Fibroblast of skin of back (primary cell): ENCODE measurements at places on chromosomes 7 and 10.

- no peak for DNase-seq
Observed at GRCh38 chr10:125451319-125451718, 231.6 kb downstream of the TEX36 start.

DNA sequence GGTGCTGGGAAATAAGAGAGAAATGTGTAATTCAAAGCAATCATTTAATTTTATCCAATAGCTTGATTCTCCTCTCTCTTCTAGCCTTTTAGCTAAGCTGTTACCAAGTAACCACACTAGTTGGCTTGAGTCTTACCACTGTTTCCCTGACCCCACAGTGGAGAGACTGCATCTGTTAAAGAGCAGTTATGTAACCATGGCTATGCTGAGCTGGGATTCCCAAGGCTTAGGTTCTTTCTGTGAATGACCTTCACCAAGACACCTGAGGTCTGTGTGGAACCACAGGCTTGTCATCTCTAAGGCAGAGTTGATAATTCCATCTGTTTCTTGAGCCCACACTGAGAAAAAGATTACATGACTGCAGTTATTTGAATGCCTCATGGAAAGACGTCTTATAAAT, 47.7 kb upstream of the ATRNL1 start:
- DNase-seq, result no peak

DNA sequence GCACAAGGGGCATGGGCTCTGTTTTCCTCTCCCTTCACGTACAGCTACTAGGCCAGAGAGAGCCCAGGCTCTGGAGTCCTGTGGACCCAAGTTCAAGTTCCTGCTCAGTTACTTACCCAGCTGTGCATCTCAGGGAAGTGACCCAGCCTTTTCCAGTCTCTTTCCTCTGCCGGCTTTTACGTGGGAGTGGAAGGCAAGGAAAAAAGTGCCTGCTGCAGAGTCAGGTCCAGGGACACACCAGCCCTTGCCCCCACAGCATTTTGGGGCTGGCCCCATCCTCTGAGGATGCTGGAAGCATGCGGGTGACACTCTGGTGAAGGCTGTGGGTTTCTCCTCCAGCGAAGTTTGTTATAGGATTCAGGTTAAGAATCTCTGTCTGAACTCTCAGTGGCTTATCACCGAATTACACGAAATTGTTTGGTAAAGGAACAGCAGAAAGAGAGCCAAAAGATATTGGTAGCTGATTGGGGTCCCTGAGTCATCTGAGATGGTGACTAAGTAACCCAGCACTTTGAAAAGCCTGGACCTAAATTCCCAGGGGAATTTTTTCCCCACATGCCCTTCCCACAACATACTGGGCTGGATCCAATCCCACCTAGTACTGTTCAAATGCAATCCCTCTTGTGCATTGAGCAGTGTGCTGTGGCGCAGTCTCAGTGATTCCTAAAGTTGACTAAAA, 424.3 kb downstream of the RPS24 start:
- DNase-seq, result peak; percentile 84

- no peak for DNase-seq
Observed at GRCh38 chr7:112116894-112117293, 89.3 kb downstream of the DOCK4 start.

GRCh38 chr7:136925044-136925443, 56.6 kb downstream of the CHRM2 start:
- no peak for DNase-seq

GRCh38 chr7:6250364-6250833, 22.0 kb downstream of the CYTH3 start:
- peak; percentile 61 for DNase-seq

GRCh38 chr10:3046981-3047547, 20.3 kb upstream of the PFKP start:
- DNase-seq, result peak; percentile 88

DNA sequence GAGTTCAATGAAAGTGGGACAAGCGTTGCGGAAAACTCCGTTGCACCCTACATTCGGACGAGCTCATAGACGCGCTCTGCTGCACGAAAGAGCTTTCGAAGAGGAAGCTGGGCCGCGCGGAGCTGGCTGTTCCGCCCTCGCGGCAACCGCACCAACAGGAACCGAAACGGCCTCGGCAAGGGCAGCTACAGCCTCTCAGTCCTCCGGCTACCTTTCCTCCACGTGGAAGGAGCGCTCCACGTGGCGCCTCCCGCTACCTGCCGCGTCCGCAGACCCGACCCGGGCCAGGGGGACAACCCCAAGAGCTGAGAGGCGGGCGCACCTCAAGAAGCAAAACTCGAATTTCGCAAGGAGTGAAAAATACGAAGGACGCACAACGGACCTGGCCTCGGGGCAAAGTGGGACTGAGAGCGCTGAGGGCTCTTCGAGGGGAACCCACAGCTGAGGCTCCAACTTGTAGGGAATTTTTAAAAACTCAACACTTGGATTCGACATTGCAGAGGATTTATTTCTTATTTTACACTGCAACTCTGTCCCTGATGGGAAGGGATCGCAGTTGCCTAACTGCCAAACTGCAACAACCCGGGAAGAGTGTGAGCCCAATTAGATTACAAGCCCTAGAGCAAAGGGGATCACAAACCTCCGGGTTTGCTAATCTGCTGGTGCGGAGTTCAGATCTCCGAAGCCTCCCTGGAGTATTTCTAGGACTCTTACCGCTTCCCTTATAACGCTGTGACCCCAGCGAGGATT, 1.4 kb downstream of the HPSE2 start:
- DNase-seq, result peak; percentile 36
